ENCODE measurements at places on chromosomes 1 and 21. TPM values are rescaled to one million over a fixed set of nuclear protein-coding genes. Genes with fewer than 3 reads are reported as not detected.

DNA sequence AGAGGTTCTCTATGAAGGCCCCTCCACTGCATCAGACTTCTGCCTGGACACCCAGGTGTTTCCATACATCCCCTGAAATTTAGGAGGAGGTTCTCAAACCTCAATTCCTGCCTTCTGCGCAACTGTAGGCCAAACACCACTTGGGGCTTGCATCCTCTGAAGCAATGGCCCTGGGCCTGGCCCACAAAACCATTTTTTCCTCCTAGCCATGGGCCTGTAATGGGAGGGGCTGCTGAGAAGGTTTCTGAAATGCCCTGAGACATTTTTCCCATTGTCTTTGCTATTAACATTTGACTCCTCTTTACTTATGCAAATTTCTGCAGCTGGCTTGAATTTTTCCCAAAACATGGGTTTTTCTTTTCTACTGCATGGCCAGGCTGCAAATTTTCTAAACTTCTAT lies 37.9 kb upstream of the PTPRC start:
- DNase-seq: no peak

- no peak for DNase-seq
These were observed 12.9 kb upstream of the PDE9A start for GRCh38 chr21:42640486-42640885.

GRCh38 chr1:116234429-116234828 lies 123.2 kb downstream of the MAB21L3 start:
- DNase-seq: no peak

GRCh38 chr1:31765041-31765467 lies 914 bp upstream of the ADGRB2 start:
- DNase-seq: peak; percentile 59

Gene WDR4
- 35.8 TPM for total RNA-seq

Data from Daoy (cell line).